ENCODE measurements at places on chromosomes 2 and 18. TPM values are rescaled to one million over a fixed set of nuclear protein-coding genes. Genes with fewer than 3 reads are reported as not detected.

DNA sequence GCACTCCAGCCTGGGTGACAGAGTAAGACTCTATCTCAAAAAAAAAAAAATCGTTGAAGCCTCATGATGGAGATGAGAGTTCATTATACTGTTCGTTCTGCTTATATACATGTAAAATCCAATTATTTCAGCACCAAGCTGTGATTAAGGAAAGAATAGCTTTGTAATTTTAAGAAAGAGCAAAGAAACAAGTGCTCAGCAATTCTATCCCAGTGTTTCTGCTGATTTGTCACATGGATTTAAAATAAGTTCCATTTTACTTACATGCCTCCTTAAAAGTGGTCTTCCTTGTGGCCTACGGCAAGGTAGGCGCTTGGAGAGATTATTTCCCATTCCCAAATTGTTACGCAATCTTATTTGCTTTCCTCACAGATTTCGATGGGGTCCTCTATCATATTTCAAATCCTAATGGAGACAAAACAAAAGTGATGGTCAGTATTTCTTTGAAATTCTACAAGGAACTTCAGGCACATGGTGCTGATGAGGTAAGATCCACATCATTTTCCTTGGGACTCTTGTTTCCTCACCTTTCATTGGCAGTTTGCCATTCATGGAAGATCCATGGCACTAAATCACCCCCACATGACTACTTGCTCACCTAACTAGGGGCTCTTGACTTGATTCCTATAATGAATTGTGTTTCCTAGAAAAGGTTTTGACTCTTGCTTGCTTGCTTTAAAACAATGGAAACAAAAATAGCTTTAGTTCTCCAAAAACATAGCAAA, 11.5 kb downstream of the ARPC2 start:
- no peak for DNase-seq

The KIAA2012 gene
- total RNA-seq = not detected

GRCh38 chr2:135494503-135494902, 36.5 kb downstream of the ZRANB3 start:
- DNase-seq = no peak

The IL36B gene
- total RNA-seq = not detected

The SIX3 gene
- total RNA-seq = 0.19 TPM

DNA sequence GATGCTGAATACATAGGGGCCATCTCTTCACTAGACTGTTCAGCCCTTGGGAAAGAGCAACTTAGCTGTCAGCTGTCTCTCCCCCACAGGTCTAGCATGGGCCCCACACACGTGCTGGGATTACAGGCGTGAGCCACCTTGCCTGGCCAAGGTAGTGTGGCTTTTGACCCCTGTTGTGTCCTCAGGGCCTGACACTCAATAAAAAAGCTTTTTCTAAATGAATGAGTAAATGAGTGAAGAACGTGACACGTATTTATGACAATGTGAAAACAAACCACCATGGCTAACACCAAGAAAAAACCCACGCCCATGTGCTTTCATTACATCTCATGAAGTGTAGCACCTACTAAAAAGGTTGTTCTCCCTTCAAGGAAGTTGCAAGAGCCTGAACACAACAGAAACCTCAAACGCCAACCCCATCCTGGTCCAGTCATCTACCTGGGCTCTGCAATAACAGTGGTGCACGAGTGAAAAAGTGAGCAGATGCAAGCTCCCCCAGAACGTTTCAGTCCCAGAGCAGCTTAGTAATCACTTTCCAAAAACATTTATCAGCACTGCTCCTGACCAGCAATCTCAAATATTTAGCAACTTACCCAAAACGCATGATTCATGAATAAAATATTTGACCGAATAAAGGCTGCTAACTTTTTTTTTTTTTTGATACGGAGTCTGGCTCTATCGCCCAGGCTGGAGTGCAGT, 3.4 kb downstream of the WDFY1 start:
- DNase-seq = no peak

- no peak for DNase-seq
Measured at GRCh38 chr2:159873258-159873657, 75.2 kb upstream of the CD302 start.

The PHLPP1 gene
- total RNA-seq = 7.5 TPM

The CXCR4 gene
- total RNA-seq = 11.2 TPM

The ABCG5 gene
- total RNA-seq = not detected

DNA sequence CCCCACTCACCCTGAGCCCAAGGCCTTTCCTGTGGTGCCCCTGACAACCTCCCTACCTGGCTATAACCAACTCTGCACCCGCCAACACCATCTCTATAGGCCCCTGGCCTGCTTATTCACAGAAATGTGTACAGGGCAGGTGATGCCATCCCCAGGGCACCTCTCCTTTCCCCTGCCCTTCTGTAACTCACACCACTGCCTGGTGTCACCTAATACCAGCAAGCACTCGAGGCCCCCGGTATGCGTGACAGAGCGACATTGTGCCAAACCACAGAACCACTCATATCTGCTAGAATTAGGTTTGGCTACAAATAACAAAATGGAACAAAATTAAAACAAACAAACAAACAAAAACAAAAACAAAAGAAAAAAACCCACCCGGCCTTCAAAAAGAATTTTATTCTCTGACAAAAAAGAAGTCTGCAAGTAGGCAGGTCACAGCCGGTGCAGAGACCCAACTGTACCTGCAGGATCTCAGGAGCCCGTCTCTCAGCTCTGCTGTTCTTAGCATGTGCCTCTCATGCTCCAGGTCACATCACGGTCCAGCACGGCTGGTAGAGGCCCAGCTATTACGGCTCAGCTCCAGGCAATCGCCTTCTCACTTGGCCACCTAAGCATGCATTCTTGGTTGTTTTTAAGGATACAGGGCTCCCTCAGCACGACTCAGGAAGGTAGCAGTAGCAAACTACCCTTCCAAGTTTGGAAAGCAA, 51.4 kb downstream of the FAM178B start:
- DNase-seq = no peak

The SF3B6 gene
- 16.7 TPM for total RNA-seq

- DNase-seq = peak; percentile 46
Measured at GRCh38 chr2:105517814-105518705, 119.2 kb upstream of the FHL2 start.

GRCh38 chr18:11997466-11997865, 16.2 kb downstream of the IMPA2 start:
- peak; percentile 41 for DNase-seq

GRCh38 chr18:70188113-70188512, 17.4 kb downstream of the RTTN start:
- DNase-seq = no peak
